ENCODE measurements at places on chromosomes 5 and 9.

DNA sequence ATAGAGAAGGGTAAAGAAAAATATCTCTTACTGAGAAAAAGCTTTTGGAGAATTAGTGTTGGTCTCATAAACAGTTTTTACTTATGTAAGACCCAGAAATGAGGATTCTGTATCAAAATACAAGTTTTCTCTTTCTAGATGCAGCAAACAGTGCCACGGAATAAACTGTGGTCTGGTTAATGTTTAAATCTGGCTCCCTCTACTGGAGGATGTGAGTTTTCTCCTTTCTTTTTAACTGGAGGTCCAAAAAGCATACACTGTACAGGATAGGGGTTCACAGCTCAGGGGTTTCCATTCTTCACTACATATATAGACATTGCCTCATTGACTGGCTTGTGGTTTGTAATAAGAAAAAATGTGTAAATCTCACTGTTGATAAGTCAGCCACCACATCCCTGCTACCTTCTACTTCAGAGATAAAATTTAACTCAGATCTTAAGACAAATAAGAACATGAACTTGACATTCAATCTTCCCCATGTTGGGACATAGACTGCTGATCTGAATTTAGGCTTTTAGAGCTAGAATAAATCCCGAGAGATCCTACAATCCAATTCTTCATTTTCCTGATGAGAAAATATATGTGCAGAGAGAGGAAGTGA, 98.9 kb downstream of the CFAP95 start:
- no peak for DNase-seq

- DNase-seq, result no peak
These were observed 94.7 kb upstream of the ANKRD55 start for GRCh38 chr5:56327809-56328208.

DNA sequence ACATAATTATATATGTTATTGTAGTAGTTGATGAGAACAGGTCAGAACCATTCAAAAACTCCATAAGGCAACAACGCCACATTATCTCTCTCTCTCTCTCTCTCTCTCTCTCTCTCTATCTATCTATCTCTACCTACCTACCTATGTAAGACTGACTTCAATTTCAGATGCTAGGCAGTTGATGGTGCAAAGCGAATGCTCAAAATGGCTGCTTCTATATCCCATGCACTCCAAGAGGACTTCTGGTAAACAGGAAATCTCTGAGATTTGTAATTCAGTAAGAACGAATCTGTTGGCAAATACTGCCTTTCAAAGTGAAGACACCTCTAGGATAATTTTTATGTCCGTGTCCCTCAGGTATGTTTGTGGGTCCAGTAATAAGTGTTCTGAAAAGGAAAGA, 43.7 kb downstream of the MEF2C start:
- no peak for DNase-seq

GRCh38 chr5:175671013-175671412, 13.1 kb downstream of the HRH2 start:
- no peak for DNase-seq

- no peak for DNase-seq
These were observed 400.0 kb downstream of the CTNND2 start for GRCh38 chr5:11504065-11504885.

DNA sequence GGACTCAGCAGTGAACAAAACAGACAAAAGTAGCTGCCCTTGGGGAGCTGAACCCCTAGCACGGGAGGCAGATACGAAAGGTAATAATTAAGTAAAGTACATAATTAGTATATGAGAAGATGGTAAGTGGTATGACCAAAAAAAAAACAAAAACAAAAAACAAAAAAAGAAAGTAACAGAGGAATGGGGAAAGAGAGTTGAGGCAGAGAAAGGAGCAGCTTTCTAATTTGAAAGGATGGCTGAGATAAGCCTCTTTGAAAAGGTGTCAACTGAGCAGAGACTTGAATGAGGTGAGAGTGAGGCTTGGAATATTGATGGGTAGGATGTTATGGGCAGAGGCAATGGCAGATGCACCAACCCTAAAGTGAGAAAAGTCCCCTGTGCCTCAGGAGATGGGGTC, 69.7 kb downstream of the CARTPT start:
- no peak for DNase-seq

- DNase-seq, result no peak
These were observed 244.1 kb upstream of the ITGA1 start for GRCh38 chr5:52543594-52543993.

GRCh38 chr9:82651474-82651873, 411.5 kb downstream of the RASEF start:
- DNase-seq, result no peak

Measured in ecto neural progenitor cell (in vitro differentiated cells).